ENCODE measurements at places on chromosomes 3 and 15.

DNA sequence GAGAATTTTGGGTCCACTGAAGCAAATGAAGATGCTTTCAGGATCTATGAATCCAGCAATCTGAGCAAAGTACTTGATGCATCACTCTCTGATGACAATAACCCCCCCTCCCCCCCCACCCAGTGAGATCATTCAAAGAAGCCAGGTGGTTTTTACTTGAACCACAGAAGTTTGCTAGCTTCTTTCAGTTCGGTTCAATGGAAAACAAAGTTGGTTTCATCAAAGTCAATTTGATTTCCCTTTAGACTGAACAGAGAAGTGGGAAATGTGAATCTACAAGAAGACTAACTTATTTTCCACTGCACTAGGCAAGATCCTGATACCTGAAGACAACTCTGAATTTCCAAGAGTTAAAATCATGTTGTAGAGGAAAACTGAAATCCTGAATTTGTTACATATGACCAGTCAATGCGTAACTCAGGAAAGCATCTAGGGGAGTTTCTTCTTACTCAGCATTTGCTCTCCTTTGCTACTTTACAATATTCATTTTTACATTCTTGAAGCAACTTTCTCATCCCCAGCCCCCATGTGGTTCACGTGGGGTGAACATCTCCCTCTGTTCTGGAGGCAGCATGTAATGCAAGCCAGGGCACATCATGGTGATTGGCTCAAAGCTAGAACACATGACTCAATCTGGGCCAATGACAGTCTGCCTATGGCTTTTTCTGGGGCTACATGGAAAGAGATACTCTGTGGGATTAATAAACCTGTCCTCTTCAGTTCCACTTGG is 572.6 kb downstream of the FOXP1 start:
- H3K27ac ChIP-seq: peak overlapping the region; percentile 98
- no peaks in the 10 kb centered on the region for H3K27me3 ChIP-seq
- H3K36me3 ChIP-seq: peaks cover 9% of the 10 kb centered on the region

DNA sequence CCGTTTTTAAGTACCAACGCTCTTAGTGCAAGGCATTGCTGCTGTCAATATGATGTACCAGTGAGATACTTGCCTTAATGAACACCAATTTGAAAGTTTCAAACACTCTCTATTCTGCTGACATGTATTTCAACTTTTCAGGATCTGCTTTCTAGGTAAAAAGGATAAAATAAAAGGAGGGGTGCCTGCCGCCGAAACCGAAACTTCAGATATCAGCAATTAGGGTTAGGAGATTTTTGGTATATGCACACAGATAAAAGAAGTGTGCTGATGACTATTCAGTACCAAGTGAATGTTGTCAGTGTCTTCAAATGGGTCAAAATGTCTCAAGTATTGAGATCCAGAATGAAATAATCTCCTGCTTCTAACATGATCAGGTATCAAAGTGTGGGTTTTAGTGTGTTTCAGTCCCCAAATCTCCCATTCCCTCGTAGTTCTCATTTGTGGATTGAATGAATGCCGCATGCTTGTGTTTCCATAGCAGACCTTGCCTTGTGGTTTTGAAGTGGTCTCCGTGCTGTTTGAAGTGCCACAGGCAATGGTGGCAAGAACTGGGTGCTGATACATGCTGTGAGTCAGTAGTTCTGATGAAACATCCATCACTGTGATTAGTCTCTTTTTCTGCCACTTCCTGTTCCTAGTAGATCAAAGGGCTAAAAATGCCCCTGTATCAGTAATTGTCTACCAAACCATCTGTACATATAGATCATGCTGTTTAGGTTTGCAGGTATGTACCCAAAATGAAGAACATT is 22.5 kb downstream of the CHST14 start:
- no peak for DNase-seq
- no peaks in the 10 kb centered on the region for H3K27me3 ChIP-seq
- no peak overlapping the region for H3K4me3 ChIP-seq
- no peak overlapping the region for H3K27ac ChIP-seq
- no peaks in the 10 kb centered on the region for H3K36me3 ChIP-seq

GRCh38 chr3:103210583-103210982 is 775.8 kb downstream of the ZPLD1 start:
- H3K27me3 ChIP-seq: no peaks in the 10 kb centered on the region
- H3K27ac ChIP-seq: no peak overlapping the region
- H3K4me3 ChIP-seq: no peak overlapping the region
- DNase-seq: no peak

GRCh38 chr3:151900460-151900859 is 27.0 kb downstream of the SUCNR1 start:
- no peak overlapping the region for H3K4me3 ChIP-seq
- DNase-seq: no peak
- H3K27me3 ChIP-seq: no peaks in the 10 kb centered on the region
- H3K36me3 ChIP-seq: no peaks in the 10 kb centered on the region

DNA sequence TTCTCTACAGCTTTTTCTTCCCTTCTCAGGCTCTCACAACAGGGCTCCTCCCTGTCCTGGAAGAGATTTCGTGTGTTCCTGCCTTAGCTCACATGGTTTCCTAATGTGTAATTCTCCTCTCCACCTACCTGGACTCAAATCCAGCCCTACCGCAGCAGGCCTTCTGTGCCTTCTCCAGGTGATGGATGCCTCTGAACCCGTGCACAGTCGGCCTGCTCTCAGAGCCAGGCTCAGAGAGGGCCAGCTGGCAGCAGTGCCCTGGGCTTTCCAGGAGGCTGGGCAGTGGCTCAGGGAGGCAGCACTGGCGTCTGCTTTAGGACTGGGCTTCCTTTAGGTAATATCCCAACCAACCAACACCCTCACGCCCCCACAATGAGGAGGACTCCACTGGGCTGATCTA is 123.2 kb upstream of the TMC3 start:
- H3K27ac ChIP-seq: no peak overlapping the region
- peaks cover under 1% of the 10 kb centered on the region for H3K27me3 ChIP-seq
- no peak for DNase-seq
- H3K36me3 ChIP-seq: no peaks in the 10 kb centered on the region

DNA sequence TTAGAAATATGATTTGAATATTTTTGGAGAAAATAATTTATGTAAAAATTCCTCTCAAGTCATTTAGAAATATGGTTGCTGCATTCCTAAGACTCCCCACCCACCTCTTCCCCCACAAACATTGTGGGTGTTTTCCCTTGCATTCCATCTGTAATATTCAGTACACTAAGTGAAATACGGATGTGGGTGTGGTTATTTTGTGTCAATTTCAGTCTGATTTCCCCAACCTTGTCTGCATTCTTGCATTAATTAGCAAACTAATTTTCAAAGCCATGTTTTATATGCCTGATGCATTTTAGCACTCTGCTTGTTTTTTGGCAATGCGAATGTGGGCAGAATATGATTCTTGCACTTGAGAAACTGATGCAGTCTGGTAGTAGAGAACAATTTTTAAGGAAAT is 408.3 kb upstream of the RGMA start:
- no peaks in the 10 kb centered on the region for H3K27me3 ChIP-seq
- H3K4me3 ChIP-seq: no peak overlapping the region
- H3K36me3 ChIP-seq: no peaks in the 10 kb centered on the region
- no peak for DNase-seq

- no peak overlapping the region for H3K4me3 ChIP-seq
- no peak overlapping the region for H3K27ac ChIP-seq
- peaks cover 3% of the 10 kb centered on the region for H3K27me3 ChIP-seq
These were observed 120.5 kb downstream of the GREM1 start for GRCh38 chr15:32838338-32838737.

GRCh38 chr3:45597171-45597570 is 2.6 kb downstream of the LIMD1 start:
- peak overlapping the region; percentile 58 for H3K27ac ChIP-seq
- peak overlapping the region; percentile 8 for H3K4me3 ChIP-seq
- H3K27me3 ChIP-seq: no peaks in the 10 kb centered on the region
- peaks cover 88% of the 10 kb centered on the region for H3K4me1 ChIP-seq

DNA sequence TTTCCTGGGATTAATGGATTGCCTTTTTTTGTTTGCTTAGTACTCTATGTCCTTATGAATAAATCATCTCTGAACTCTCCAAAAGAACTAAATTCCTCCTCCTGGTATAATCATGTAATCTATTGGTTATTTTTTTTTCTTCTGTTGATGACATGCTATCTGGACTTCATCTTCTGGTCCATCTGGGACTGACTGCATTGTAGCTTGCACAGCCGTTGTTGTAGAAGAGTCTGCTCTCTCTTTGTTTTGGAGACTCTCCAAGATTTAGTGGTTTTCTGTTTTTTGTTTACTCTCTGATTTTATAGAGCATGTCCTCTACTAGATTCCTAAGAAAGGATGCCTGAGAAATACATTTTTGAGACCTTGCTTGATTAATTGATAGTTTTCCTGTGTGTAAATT is 19.1 kb downstream of the IREB2 start:
- H3K4me3 ChIP-seq: no peak overlapping the region
- H3K4me1 ChIP-seq: peaks cover 32% of the 10 kb centered on the region
- no peaks in the 10 kb centered on the region for H3K36me3 ChIP-seq
- no peak for DNase-seq
- H3K27me3 ChIP-seq: no peaks in the 10 kb centered on the region

DNA sequence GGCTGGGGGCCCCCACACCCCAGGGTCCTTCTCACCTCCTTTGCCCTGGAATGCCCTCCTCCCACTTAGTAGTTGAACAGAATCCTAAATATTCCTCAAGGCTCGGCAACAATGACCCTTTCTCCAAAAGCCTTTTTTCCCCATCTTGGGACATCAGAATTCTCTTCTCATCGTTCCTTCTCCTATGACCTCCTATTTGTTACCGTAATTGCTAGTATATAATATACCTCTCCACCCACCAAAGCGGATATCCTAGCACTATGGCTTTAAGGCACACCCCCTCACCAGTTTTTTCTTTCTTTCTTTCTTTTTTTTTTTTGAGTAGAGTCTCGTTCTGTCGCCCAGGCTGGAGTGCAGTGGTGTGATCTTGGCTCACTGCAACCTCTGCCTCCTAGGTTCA is 16.8 kb downstream of the HDAC11 start:
- no peaks in the 10 kb centered on the region for H3K4me1 ChIP-seq
- no peak overlapping the region for H3K27ac ChIP-seq
- no peaks in the 10 kb centered on the region for H3K36me3 ChIP-seq
- no peaks in the 10 kb centered on the region for H3K27me3 ChIP-seq

GRCh38 chr15:62520887-62521286 is 355.8 kb upstream of the C2CD4B start:
- no peaks in the 10 kb centered on the region for H3K4me1 ChIP-seq
- no peaks in the 10 kb centered on the region for H3K36me3 ChIP-seq

- H3K27me3 ChIP-seq: no peaks in the 10 kb centered on the region
- H3K36me3 ChIP-seq: no peaks in the 10 kb centered on the region
- no peaks in the 10 kb centered on the region for H3K4me1 ChIP-seq
- no peak overlapping the region for H3K4me3 ChIP-seq
These were observed 79.2 kb downstream of the FMN1 start for GRCh38 chr15:33115191-33115861.

DNA sequence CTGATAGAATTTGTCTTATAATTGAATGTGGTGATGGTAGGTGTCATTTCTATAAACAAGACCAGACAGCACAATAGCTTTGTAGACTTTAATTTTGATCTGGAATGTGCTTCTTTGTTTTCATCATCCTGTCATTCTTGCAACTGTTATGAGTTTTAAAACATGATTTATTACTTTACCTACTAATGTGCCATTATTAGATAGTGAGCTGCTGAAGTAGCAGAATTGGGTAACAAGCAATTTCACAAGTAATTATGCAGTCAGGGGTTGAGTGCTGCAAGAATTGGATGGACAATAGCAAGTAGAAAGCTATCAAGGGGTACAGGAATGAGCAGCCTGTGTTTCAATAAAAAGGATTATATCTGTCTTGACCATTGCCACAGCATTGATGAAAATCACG is 975.6 kb downstream of the ROBO1 start:
- H3K4me3 ChIP-seq: no peak overlapping the region
- no peak overlapping the region for H3K27ac ChIP-seq
- H3K27me3 ChIP-seq: no peaks in the 10 kb centered on the region
- H3K36me3 ChIP-seq: no peaks in the 10 kb centered on the region

DNA sequence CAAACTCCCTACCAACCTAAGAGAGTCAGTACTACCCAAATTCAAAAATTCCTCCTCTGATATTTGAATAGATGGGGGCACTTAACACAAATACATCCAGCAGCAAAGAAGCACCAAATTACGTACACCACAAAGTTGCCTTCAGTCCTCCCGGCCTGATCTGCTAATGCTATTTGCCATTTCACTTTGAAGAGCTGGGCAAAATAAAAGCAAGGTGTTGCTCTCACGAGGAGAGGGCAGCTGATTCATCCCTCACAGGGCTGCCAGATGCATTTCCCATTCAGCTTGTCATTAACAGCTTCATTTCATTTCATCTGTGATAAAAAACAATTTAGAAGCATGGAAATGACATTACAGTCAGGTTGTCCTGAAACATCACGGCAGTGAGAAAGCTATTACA is 283.4 kb upstream of the VEPH1 start:
- no peaks in the 10 kb centered on the region for H3K27me3 ChIP-seq
- H3K4me3 ChIP-seq: no peak overlapping the region
- no peaks in the 10 kb centered on the region for H3K4me1 ChIP-seq

DNA sequence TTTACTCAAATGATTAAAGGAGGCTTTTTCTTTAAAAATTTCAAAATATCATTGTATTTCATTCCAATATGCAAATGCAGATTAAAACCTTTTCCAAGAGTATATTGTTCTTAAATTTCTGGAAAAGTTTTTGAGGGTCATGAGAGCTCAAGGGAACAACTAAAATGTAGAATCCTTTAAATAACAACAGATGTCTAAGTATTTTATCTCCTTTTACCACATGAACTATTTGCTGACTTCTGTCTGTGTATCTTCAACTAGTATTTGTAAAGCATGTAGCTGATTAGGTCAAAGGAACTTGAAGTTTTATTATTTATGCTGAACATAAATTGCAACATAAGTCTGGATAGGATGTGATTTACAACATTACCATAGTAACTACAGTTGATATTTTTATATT is 402.6 kb downstream of the CNTN6 start:
- no peaks in the 10 kb centered on the region for H3K4me1 ChIP-seq
- no peaks in the 10 kb centered on the region for H3K27me3 ChIP-seq
- H3K36me3 ChIP-seq: no peaks in the 10 kb centered on the region
- no peak for DNase-seq

DNA sequence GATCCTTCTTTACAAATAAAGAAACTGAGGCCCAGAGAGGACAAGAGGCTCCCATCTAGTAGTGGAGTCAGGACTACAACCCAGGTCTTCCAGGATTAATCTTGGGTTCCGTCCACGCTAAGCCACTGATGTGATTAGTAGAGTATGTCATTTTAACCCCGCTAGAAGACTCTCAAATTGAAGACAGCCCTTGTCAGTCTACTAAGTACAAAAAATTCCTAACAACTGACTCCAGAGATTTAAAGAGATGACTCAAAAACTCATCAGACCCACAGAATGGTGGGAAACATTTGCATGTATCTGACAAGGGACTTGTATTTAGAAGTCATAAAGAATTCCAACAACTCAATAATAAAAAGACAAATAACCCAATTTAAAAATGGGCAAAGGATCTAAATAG is 145.3 kb downstream of the CNTN3 start:
- H3K27me3 ChIP-seq: no peaks in the 10 kb centered on the region
- no peak overlapping the region for H3K4me3 ChIP-seq
- no peaks in the 10 kb centered on the region for H3K4me1 ChIP-seq
- H3K27ac ChIP-seq: no peak overlapping the region

DNA sequence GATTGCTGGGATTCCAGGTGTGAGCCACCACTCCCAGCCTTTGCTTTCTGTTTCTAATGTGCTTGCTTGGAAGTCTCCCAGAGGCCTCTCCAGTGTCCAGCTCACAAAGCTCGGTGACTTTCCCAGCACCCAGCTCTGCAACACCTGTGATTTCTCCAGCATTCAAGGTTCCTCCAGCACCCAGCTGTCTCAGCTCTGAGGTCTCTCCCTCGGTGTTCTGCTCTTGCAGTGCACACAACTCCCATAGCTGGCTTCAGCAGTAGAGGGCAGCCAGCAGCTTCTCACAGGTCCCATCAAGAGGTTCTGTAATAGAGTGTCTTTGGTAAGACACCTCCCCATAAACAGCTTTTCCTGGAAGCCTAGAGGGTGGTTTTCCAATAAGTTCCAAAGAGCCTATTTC is 75.1 kb downstream of the GRM7 start:
- H3K4me1 ChIP-seq: no peaks in the 10 kb centered on the region
- H3K27ac ChIP-seq: no peak overlapping the region
- no peak overlapping the region for H3K4me3 ChIP-seq
- H3K27me3 ChIP-seq: no peaks in the 10 kb centered on the region

Measured in B cell (primary cell).